ENCODE measurements at places on chromosomes 6 and 20.

- no peak for DNase-seq
These were observed 81.6 kb downstream of the MRPL14 start for GRCh38 chr6:44045672-44046015.

DNA sequence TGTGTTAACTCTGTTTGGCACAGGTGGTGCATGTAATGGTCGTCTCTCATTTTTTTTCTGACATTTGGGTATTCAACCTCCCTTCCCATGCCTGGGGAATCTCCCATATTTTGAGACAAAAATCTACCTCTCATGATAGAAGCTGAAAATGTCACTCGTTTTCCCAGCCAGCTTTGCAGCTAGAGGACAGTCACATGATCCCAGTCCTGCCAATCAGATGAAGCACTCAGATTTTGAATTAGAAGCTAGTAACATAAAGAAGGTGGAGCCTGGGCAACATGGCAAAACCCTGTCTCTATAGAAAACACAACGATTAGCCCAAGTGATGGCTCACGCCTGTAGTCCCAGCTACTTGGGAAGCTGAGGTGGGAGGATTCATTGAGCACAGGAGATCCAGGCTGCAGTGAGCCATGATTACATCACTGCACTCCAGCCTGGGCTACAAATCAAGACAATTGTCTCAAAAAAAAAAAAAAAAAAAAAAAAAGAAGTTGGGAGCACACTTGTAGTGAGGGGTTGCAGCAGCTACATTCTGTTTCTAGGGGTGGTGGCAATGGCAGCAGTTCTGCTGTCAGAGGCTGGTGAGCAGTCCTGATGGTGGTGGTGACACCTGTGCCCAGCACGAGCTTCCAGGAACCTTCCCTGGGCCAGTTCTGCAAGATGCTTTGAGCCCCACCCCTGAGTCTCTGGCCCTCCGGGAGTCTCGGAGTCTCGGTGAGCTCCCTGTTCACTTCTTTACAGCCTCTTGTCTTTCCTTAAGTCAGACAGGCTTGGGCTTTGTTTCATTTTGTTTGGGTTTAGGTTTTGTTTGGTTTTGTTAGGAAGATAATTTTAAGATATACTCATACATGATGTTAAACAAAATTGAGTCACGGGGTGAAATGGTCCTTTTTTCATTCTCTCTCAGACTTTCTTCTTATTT lies 94.1 kb upstream of the KCNG1 start:
- no peak for DNase-seq

GRCh38 chr20:61159957-61160686 lies 91.9 kb upstream of the CDH4 start:
- no peak for DNase-seq

- no peak for DNase-seq
These were observed 964 bp downstream of the RPL10A start for GRCh38 chr6:35468980-35469750.

GRCh38 chr20:14235355-14235754 lies 102.1 kb downstream of the FLRT3 start:
- DNase-seq = no peak

GRCh38 chr6:2850538-2851113 lies 9.0 kb upstream of the SERPINB1 start:
- no peak for DNase-seq

- DNase-seq = no peak
These were observed 672.2 kb downstream of the PRKN start for GRCh38 chr6:162055365-162055764.

GRCh38 chr6:2831392-2831791 lies 10.3 kb downstream of the SERPINB1 start:
- no peak for DNase-seq

GRCh38 chr6:56890683-56891429 lies 64.1 kb upstream of the BEND6 start:
- DNase-seq = no peak

GRCh38 chr20:31819083-31819784 lies at the start of gene MYLK2:
Gene MYLK2, plus strand, starts transcription at chr20:31819356. Its CDS starts 225 bp downstream, at chr20:31819581.
- no peak for DNase-seq
